ENCODE measurements at places on chromosomes 3 and 15.

GRCh38 chr3:49017229-49017970, 980 bp downstream of the DALRD3 start:
- no peak for DNase-seq

- no peak for DNase-seq
Measured at GRCh38 chr3:158911586-158911985, 109.7 kb downstream of the MFSD1 start.

DNA sequence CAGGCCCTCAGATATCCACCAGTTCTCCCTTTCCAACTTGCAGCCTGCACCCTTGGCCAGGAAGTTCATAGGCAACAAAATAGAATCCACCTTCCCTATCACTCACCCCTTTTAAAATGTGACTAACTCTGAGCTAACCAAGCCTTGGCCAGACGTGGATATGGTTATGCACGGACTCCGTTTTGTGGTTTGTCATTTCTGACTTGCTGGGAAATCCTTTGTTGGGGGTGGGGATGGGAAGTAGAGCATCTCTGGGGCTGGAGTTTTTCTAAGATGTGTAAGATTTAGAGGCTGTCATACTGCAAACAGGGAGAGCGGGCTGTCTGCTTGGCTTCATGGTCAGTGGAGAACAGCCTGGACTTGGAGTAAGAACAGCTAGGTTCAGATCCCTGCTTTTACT, 62.6 kb downstream of the SMAD3 start:
- DNase-seq, result no peak

DNA sequence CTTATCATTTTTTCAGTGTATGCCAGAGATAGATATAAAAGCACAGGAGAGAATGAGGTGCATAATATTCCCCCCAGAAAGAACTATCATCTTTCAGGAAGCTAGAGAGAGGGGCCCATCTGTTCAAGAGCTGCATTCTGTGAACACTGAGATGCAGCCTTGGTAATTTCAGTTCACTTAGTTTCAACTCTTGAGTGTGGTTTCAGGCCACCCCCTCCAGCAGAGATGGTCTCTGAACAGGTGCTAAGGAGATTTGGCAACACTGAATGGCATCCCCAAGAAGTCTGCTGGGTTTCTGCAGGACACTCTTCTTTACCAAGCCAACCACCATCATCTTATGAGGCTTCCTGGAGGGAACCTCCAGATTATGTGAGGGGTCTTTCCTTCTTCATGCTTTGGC, 30.4 kb upstream of the LIMD1 start:
- DNase-seq, result no peak

GRCh38 chr15:71088683-71089082, 26.6 kb upstream of the THSD4 start:
- DNase-seq, result no peak

DNA sequence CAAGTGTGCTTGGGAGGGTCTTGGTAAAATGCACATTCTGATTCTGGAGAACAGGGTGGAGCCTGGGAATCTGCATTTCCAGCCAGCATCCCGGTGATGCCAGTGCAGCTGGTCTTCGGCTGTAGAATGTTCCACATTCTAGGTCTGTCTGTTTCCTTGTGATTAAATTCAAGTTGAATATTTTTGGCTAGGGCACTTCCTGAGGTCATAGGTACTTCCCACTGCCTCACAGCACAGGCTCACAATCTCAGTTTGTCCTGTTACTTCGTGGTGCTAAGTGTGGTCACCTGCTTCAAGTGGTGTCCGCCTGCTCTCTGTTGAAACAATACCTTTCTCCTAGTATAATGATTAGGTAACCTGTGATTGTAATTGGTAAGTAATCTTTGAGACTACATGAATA, 40.1 kb downstream of the FLNB start:
- no peak for DNase-seq

- DNase-seq, result no peak
Measured at GRCh38 chr3:143298380-143298779, 178.8 kb downstream of the CHST2 start.

DNA sequence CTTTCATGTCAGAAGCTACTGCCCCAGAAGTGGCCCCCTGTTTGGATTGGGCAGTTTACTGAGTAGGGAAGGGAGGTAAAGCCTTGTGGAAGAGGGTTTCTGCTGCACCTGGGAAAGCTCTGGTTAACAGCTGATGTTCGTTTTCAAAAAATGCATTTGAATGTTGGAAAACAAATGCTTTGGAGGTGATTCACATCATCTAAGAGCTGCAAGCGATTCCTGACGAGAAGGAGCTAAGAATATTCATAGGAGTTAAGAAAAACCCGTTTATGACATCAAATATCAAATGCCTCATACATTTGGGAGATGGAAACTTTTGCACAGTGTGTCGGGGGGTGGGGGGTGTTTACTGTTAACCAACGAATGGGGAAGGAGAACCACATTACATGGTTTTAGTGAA, 183.8 kb upstream of the NR2F2 start:
- no peak for DNase-seq

DNA sequence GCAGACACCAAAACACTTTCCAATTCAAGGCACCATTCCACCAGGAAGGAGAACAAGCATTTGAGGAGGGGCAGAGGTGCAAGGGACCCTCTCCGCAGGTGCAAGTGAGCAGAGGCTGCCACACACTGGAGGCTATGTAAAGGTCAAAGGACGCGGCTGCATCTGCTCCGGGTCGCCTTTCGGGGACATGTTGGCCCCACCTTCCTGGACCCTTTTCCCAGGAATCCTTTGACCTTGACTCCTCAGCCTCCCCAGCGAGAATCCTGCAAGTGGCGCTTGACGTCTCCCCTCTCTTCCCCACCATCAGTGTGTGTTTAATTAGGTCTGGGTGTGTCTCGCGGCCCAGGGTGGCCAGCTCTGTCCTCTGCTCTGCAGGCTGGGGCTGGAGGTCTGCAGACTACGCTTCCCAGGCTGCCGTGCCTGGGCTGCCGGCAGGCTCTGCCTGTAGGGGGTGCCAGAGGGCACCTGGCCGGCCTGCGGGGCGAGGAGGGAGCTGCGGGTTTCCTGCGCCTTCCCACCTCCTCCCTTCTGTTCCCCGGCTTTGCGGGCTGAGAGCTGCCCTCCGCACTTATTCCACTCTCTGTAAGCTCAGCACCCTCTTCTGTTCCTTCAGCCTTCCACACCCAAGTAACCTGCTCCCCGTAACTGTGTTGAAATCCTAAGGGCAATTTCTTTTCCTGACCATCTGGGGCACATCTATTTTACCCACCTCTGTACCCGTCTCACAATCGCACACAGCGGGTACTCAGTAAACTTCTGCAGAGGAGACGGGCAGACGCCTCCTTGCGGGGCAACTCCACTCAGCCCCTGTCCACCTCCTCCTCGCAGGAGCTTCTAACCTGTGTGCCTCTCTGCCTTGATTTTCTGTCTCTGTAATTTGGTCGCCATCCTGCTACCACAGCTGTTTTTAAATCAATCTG, 129.8 kb downstream of the NSMCE3 start:
- DNase-seq, result peak; percentile 62

- no peak for DNase-seq
Measured at GRCh38 chr3:172210355-172210754, 171.0 kb downstream of the FNDC3B start.

- DNase-seq, result no peak
Measured at GRCh38 chr3:196227629-196228493, 11.5 kb downstream of the SLC51A start.

- DNase-seq, result no peak
Measured at GRCh38 chr15:43763819-43764446, 12.8 kb downstream of the ELL3 start.

- DNase-seq, result no peak
Measured at GRCh38 chr3:127073941-127074820, 91.3 kb downstream of the PLXNA1 start.

DNA sequence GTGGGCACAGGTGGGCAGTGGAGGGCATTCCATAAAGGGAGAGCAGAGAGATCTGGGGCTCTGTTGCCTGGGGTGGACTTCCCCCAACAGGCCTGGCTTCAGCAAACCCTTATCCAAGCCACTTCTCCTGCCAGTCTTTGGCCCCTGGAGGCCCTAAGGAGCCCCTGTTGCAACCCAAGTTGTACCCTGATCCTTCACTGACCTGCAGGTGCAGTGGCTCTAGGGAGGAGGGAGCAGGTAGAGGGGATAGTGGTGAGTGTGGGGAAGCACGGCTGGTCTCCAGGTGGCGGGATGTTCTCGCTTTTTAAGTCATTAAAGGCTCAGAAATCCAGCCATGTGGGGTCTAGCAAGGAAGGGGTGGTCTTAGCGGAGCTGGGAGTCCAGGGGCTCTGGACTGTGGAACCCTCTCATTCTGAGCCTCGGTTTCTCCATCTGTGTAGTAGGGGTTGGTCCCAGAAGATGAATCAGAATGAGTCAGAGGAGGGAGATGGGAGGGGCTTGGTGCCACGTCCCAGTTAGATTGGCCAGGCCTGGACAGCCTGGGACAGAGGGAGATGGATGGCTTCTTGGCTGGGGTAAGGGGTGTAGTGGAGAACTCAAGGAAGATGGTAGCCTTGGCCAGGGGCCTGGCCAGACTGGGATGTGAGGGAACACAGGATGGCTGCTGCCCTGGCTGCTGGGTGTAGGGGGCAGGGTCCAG, 2.6 kb downstream of the ZBTB47 start:
- DNase-seq, result no peak

DNA sequence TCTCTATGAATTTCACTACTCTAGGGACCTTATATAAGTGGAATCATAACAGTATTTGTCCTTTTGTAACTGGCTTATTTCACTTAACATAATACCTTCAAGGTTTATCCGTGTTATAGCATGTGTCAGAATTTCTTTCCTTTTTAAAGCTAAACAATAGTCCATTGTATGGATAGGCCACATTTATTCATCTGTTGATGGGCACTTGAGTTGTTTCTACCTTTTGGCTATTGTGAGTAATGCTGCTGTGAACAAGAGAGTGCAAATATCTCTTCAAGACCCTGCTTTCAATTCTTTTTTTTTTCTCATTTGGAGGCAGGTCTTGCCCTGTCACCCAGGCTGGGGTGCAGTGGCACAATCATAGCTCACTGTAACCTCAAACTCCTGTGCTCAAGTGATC, 56.5 kb downstream of the CHCHD6 start:
- DNase-seq, result no peak

DNA sequence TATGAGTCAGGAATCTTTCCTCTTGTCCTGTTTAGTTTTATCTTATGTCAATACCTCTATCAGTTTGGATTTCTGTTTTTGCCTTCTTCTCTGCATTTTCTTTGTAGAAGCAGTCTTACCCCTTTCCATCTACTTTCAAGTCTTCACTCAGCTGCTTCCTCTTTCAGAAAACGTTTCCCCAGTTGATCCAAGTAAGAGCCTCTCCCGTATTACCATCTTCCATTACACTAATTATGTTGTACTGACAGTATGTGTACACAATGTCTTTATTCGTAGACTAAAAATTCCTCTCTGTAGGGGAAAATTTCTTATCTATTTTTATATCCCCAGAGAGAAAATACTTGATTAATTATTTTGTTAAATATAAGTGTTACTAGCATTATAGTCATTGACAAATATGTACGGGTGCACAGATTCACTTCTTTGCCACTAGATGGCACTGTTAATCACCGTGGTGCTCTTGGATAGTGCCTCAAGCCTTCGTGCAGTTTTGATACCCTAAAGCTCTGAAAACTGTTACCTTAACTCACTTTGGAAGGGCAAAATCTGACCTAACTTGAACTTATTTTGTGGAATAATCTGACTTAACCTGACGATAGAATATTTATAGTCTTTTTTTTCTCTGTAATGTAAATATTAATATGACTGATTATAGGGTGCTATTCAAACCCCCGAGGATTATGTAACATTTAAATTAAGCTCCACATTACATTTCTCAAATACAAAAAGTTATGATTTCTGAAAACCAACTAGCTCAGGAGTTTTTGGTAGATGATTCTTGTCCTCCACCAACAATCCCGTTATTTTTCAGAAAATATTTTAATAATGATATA, 74.2 kb upstream of the POU1F1 start:
- no peak for DNase-seq

DNA sequence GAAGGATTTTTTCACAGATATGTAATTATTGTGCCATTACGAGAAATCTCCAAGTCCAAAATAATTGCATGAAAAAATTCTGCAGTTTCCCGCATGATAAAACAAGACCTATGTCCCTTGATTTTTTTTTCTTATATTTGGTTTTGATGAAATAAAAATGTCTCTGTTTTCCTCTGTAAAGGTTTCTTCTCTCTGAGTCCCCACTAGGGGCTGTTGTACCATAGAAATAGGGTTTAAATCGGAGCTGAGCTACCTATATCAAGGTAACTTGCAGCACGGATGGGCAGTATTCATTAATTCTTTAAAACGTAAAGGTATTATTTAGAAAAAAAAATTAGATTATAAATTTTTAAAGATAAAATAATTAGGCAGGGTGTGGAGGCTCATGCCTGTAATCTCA, 66.6 kb upstream of the IGF1R start:
- DNase-seq, result no peak

DNA sequence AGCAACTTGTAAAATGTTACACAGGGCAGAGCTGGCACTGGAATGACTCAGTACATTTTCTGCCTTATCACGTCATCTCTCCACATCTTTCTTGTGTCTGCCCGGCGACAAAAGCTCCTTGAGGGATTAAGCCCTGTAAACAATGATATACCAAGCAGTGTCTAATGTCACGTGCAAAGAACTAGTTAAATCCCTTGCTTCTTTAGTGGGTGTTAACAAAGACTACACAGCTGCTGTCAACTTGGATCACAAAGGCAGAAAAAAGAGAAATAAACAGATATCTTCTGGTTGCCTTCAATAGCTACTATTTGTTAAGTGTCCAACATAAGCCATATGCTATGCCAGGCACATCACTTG, 48.1 kb upstream of the FRMD4B start:
- no peak for DNase-seq

DNA sequence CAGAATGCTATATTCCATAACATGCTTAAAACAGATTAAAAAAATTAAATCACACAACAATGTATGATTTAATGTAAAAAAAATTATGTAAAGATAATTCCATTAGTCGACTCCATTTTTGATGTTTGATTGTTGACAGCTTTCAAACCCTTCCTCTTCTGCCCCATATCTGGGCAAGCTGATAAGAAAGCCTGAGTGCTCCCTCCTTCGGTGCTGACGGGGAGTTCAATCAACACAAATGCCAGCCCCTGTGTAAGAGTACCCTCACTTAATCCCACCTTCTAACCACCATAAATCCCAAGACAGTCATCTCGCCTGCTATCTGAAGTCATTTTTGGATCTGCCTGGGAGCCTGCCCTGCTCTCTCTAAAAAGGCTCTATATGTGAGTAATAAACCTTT, 59.8 kb upstream of the IP6K2 start:
- no peak for DNase-seq

DNA sequence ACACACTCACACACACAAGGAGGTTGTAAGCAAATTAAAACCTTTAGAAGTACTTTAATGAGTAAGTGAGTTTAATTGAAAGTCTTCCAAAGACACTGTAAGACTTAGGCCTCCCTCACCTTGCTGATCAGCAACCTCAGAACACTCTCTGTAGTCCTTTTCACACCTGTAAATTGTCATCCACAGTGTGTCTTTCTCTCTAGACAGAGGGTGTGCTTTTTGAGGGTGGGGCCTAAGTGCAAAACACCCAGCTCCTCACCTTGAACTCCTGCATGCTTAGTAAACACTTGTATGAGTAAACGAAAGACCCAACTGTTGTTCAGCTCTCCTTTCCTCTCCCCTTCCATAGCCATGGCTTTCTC, 183.2 kb upstream of the IL12A start:
- no peak for DNase-seq

GRCh38 chr15:75929799-75930565, 26.3 kb downstream of the FBXO22 start:
- no peak for DNase-seq
